ENCODE measurements at places on chromosomes 5 and 9. TPM values are rescaled to one million over a fixed set of nuclear protein-coding genes. Genes with fewer than 3 reads are reported as not detected.

GRCh38 chr5:76715736-76716455 is at the start of gene F2R:
F2R (plus strand) TSS chr5:76716126; CDS start chr5:76716308, 182 bp downstream.
- H3K4me1 ChIP-seq: peaks cover 36% of the 10 kb centered on the region
- H3K36me3 ChIP-seq: no peaks in the 10 kb centered on the region
- H3K27me3 ChIP-seq: no peaks in the 10 kb centered on the region

DNA sequence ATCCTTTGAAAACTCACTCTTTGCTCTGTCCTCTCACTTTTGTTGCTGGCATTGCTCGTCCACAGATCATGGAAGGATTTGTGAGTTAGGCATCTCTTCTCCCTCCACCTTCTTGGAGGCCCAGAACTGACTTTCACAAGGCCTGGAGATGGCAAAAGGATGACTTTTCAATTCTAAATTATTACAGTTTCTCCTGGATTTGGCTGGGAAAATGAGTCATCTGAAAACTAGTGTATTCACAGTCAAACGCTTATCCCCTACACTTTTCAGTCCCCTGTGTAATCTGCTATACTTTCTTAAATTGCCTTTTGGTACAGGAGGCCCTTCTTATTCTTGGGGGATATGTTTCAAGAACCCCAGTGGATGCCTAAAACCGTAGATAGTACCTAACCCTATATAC is 35.6 kb downstream of the ADRA1B start:
- no peak overlapping the region for H3K4me3 ChIP-seq
- H3K27me3 ChIP-seq: peaks cover 36% of the 10 kb centered on the region
- no peaks in the 10 kb centered on the region for H3K4me1 ChIP-seq
- no peak overlapping the region for H3K27ac ChIP-seq
- no peak for DNase-seq
- H3K36me3 ChIP-seq: no peaks in the 10 kb centered on the region

DNA sequence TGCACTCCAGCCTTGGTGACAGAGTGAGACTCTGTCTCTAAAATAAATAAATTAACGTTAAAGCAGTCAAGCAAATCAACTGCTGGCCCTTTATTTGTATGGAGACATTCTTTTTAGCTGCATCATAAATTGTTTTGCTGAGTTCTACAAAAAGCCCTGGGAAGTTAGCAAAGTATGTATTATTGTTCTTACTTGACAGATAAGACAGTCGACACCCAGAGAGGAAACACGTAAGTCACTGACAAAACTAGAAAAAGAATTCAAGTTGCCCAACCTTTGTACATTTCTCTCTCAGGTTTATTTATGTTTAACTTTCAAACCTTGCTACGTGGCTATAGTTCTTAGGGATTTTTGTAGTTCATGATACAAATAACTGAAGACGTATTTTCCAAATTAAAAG is 40.4 kb upstream of the MACIR start:
- no peak overlapping the region for H3K27ac ChIP-seq
- no peak overlapping the region for H3K4me3 ChIP-seq
- DNase-seq: no peak
- H3K27me3 ChIP-seq: no peaks in the 10 kb centered on the region
- H3K4me1 ChIP-seq: peaks cover 5% of the 10 kb centered on the region

The FAM13B gene
- 43.1 TPM for total RNA-seq

The NRARP gene
- total RNA-seq: 0.88 TPM

The LCN1 gene
- not detected for total RNA-seq

The CDH18 gene
- total RNA-seq: not detected

- H3K27ac ChIP-seq: no peak overlapping the region
- no peaks in the 10 kb centered on the region for H3K4me1 ChIP-seq
- no peaks in the 10 kb centered on the region for H3K36me3 ChIP-seq
- H3K27me3 ChIP-seq: no peaks in the 10 kb centered on the region
- no peak for DNase-seq
Observed at GRCh38 chr9:12934545-12935272, 159.9 kb downstream of the LURAP1L start.

GRCh38 chr5:60382716-60383115 is 317.2 kb downstream of the DEPDC1B start:
- no peak for DNase-seq
- H3K27ac ChIP-seq: no peak overlapping the region
- no peak overlapping the region for H3K4me3 ChIP-seq
- no peaks in the 10 kb centered on the region for H3K4me1 ChIP-seq
- H3K36me3 ChIP-seq: no peaks in the 10 kb centered on the region

- no peak overlapping the region for H3K4me3 ChIP-seq
- no peaks in the 10 kb centered on the region for H3K36me3 ChIP-seq
- H3K27ac ChIP-seq: no peak overlapping the region
- H3K27me3 ChIP-seq: no peaks in the 10 kb centered on the region
Observed at GRCh38 chr5:74787424-74787823, 20.4 kb downstream of the NSA2 start.

GRCh38 chr5:144328494-144328893 is 157.8 kb downstream of the KCTD16 start:
- no peaks in the 10 kb centered on the region for H3K4me1 ChIP-seq
- H3K36me3 ChIP-seq: no peaks in the 10 kb centered on the region
- no peak for DNase-seq
- peaks cover 7% of the 10 kb centered on the region for H3K27me3 ChIP-seq
- no peak overlapping the region for H3K27ac ChIP-seq
- H3K4me3 ChIP-seq: no peak overlapping the region

- H3K4me3 ChIP-seq: no peak overlapping the region
- H3K36me3 ChIP-seq: no peaks in the 10 kb centered on the region
- H3K4me1 ChIP-seq: peaks cover 6% of the 10 kb centered on the region
- H3K27me3 ChIP-seq: peaks cover 7% of the 10 kb centered on the region
- H3K27ac ChIP-seq: no peak overlapping the region
Observed at GRCh38 chr5:135446206-135446605, 942 bp downstream of the DCANP1 start.

- no peak overlapping the region for H3K27ac ChIP-seq
- H3K27me3 ChIP-seq: no peaks in the 10 kb centered on the region
- no peak for DNase-seq
- peaks cover 38% of the 10 kb centered on the region for H3K4me1 ChIP-seq
- H3K36me3 ChIP-seq: no peaks in the 10 kb centered on the region
Observed at GRCh38 chr5:67301285-67301903, 104.8 kb upstream of the CD180 start.
